Cortex of kidney (tissue), 1 donor: ENCODE measurements at places on chromosomes 2 and 18.

GRCh38 chr2:64023485-64024258 lies 4.4 kb upstream of the VPS54 start:
- DNase-seq, result no peak

GRCh38 chr18:74718312-74718711 lies 120.6 kb downstream of the ZNF407 start:
- no peak for DNase-seq

DNA sequence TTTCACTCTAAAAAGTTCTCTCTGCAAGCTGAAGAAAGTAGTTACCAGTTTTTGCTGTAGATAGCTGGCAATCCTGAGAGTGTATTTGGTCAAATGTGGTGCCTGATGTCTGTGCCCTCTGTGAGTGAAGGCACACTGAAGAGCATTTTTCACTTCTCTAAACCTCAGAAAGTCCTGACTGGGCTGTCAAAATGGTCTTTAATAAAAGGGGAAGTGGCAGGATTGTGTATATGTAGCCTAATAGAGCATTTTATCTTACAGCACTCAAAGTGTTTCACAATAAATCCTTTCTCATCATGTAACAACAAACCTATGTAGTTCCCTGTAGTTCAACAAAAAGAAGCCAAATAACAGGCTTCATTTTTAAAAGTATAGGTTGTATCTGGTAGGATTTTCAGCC lies 1552.3 kb upstream of the SLC39A10 start:
- DNase-seq, result no peak

- no peak for DNase-seq
Measured at GRCh38 chr2:32932825-32933755, 13.7 kb upstream of the LTBP1 start.

- no peak for DNase-seq
Measured at GRCh38 chr2:225824748-225825449, 425.4 kb downstream of the NYAP2 start.

- DNase-seq, result no peak
Measured at GRCh38 chr2:53854678-53855077, 5.1 kb downstream of the GPR75 start.

GRCh38 chr2:15844211-15844801 lies 96.0 kb upstream of the MYCN start:
- no peak for DNase-seq

GRCh38 chr2:219897456-219897855 lies 270.0 kb downstream of the SLC4A3 start:
- DNase-seq, result no peak

GRCh38 chr2:155846259-155846658 lies 486.3 kb downstream of the NR4A2 start:
- DNase-seq, result no peak

- DNase-seq, result no peak
Measured at GRCh38 chr2:69815717-69816116, 13.7 kb upstream of the GMCL1 start.

DNA sequence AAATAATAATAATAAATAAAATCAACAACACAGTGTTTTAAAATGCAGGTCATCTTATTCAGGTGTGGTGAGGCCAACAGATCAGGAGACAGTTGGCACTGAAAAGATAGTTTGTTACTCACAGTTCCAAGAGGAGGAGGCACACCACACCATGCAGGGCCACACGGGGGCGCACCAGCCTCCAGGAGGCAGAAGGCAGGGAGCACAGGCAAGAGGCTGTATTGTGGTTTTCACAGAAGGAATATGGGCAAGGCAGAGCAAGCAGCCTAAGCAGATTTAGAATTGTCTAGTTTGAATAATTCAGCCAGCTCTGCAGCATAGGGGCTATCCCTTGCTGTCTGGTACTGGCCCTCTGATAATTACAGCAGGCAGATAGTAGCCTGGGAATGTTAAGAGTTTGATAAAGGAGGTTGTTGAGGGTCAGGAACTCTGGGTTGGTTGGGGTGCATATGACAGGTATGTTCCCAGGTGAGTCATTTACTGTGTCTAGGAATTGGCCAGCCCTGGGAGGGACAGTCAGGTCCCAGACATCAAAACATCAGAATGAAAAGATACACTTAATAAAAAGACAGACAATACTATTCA lies 31.3 kb downstream of the KIAA2012 start:
- DNase-seq, result no peak

- DNase-seq, result no peak
Measured at GRCh38 chr2:239660390-239661230, 259.8 kb upstream of the HDAC4 start.

GRCh38 chr2:196649202-196649601 lies 9.7 kb downstream of the CCDC150 start:
- DNase-seq, result no peak

GRCh38 chr2:121483846-121484245 lies 46.8 kb upstream of the RNU4ATAC start:
- DNase-seq, result no peak

DNA sequence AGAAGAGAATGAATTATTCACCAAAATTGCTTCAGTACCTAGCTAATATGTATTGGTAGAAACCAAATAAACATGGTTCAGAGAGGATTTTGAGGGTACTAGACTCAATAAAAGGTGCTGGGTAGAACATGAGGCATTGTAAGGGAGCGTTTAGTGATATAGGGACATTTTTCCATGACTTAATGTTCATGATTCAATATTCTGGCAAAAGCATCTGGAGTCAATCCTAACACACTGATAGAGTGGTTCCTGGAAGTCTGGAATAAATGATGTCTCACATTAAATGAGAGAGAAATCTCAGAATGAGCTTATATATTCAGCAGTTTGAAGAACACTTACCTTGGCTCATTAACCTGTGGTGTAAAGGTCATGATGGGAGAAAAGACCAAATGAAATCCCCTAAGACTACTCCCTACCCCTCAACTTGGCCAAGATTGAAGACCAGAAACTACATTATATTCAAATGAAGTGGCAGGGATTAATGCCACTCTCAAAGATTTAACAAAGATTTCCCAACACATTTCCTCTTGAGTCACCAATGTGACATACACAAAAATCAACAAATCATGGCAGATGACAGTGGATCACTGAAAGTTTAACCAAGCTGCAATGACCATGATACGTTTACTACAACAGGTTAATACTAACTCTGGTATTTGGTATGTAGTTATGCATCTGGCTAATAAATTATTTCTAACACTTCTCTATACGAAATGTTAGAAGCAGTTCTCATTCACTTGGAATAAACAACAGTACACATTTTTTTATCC lies 309.5 kb downstream of the SATB2 start:
- DNase-seq, result no peak

DNA sequence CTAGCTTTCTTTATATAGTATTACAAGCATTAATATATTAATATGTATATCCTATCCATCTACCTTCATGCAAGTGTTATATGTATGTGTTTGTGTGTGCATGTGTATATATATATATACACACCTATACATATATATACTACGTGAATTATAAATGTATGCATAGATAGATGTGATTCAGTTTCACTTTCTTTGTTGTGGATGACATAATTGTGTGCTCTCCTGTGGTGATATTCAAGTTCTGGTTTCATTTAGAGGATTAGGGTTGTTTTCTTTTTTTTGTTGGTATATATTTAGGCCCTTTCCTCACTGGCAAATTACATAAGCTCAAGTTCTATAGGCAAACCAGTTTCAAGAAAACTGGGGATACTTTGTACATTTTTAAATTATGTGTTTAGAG lies 225.7 kb upstream of the FANCL start:
- DNase-seq, result no peak

GRCh38 chr18:64171576-64171975 lies 22.7 kb upstream of the LINC00305 start:
- no peak for DNase-seq

DNA sequence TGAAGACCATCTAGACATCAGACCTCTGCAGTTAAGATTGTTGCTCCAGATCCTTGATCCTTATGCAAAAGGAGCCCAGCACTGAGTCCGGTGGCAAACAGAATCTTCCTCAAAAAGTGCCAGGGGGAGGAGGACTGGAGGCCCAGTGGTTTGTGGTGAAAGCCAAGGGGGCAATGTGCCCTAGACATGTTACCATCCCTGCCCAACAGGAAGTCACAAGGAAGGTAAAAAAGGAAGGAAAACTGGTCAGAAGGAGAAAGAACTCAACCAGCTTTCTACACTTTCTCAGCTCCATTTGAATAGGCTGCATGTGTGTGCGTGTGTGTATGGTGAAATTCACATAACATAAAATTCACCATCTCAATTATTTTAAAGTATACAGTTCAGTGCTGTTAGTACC lies 25.0 kb upstream of the KDM3A start:
- DNase-seq, result no peak

DNA sequence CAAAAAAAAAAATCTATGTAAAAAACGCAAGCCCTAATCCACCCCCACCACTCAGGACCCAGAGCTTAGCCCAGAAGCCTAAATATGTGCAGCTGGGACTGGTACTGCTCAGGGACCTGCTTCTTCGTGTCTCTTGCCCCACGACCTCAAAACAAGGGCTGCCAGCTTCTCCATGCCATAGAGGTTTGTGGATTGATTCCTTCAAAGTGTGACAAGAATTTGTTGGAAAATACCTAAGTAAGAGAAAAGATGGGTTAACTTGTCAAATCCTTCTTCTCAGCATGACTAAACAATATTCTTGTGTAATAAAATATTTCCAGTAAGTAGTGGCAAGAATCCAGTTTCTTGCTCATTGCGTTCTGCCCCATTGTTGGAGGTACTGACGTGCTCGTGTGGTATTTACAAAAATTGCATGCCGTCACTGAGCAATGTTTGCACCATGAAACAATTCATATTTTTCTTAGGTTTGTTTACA lies 825 bp upstream of the SCYGR1 start:
- no peak for DNase-seq

- DNase-seq, result no peak
Measured at GRCh38 chr18:3448838-3449511, 997 bp upstream of the TGIF1 start.

- DNase-seq, result no peak
Measured at GRCh38 chr18:31039426-31039825, 3.1 kb downstream of the DSC3 start.

DNA sequence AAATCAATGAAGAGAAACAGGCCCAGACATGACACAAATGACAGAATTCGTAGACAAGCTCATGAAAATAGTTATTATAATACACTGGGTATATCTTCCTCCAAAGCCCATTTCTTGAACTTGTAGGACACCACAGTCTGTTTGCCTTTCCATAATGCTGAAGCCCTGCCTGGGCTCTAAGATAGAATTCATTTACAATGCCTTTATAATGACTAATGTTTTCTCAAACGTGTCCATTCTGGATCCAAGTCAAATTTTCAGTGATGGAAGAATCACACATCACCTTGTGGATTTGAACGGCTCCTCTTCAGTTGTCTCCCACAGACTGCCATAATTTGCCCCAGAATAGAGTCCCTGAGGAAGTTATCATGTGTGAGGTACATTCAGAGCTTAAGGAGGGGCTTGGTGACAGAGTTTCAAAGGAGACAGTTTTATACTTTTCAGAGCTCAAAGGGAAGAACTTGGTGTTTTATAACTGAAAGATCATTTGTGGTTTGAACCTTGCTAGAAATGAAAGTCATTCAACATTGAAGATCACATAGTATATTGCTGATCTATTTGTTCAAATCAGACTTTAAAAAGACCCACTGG lies 38.2 kb downstream of the CASP8 start:
- no peak for DNase-seq
